ENCODE measurements at places on chromosomes 7 and 10.

DNA sequence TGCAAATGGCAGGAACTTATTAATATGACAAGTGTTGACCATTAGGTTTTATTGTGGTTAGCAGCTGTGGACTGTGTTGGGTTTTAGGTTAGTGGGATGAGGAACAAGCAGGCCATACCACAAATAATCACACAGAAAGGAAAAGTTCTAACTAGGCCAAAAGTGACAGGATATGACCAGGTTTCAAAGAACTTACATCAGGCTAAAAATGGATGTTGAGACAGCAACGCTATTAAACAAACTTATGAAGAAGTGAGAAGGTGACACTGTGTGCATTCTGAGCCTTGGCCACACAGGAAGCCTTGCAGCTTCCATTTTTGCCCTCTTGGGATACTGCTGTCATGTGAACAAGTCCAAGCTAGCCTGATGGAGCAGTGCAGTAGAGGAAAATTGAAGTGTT lies 568.8 kb downstream of the HTR7 start:
- no peak for DNase-seq

DNA sequence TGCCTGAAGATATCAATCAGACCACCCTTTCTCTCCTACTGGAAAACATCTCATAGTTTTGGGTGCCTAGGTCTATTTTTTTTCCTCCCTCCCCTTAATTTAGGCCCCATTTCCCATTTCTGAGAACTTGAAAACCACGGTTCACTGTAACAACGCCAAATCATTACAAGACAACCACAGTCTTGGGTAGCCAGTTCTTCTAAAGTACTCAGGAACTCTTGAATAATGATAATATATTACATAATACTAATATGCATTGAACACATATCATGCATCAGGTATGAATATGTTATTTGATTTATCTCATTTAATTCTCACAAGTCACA lies 185.1 kb upstream of the ADO start:
- no peak for DNase-seq

DNA sequence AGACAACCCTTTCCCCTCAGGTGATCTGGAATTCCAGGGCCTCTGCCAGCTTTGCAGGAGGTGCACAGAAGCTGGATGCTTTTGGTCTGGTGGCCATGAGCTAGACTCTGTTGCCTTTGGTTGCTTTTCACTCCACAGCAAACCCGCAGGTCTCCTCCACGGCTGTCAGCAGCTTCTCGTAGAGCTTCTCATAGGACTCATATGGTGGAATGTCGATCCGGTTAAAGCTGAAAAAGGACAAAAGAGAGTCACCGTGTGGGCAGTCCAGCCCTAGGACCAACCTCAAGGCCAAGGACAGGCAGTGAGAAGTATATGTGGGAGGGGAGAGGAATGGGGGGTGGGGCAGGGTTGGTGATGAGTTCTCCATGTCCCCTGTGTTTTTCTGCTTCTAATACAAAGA lies 113.5 kb downstream of the SMURF1 start:
- DNase-seq = no peak

GRCh38 chr10:30210296-30210695 lies 138.8 kb downstream of the MTPAP start:
- DNase-seq = no peak

DNA sequence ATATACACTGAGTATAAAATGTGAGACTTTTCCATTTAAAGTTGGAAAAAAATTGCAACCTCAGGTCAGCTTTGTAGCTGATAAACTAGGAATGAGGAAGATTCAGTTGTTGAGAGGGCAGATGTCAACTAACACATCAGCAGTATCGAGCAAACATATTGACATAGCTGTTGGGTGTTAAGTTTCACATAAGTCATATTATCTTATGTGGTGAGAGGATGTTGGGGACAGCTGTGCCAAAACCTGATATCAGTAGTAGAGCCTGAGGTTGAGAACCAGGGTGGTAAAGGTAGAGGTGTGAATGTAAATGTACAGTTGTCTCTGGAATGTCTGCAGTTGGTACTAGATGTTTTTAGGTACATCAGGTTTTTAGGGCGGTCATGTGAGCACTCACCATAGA lies 5.0 kb downstream of the ZRANB1 start:
- DNase-seq = no peak

DNA sequence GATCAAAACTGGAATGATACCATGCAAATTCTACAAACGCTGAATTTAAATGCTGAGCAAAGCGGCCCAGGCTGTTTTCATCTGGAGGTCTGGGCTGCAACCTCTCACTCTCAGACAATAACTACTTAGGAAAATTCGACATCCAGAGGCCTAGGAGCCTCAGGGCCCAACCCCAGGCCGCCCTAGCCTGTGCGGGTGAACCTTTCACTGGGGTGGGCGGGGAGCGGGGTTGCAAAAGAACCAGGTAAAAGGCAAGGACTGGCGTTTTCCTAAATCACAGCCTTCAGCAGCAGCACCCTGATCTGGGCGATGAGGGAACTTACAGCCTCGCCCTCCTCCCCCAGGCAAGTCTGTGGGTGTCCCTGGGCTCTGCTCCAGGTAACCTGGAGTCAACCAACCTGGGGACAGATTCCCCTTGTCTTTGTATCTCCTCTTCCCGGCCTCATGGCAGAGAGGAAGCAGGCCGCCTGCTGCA lies 33.4 kb downstream of the CALML5 start:
- DNase-seq = no peak

GRCh38 chr10:93077860-93078337 lies 4.2 kb downstream of the CYP26A1 start:
- DNase-seq = no peak

- DNase-seq = no peak
Observed at GRCh38 chr7:128247108-128247507, 6.0 kb downstream of the LEP start.

DNA sequence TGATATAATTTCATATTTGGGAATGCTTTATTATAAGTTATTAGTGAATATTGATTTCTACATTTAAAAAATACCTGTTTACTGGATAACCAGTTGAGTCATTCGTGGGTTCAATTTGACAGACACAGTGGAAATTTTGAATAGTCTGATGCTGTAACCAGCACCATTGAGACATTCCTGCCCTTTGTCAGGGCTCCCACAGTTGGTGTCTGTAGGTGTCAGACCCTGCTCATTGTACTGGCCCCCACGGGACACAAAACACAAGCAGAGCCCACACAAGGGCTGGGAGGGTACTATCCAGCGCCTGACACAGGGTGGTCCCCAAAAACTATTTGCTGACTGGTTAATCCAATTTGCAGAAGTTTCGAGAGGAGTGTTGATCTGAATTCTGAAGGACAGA lies 35.9 kb downstream of the EEPD1 start:
- DNase-seq = no peak

- DNase-seq = no peak
Observed at GRCh38 chr7:90383422-90383821, 19.8 kb upstream of the CLDN12 start.

DNA sequence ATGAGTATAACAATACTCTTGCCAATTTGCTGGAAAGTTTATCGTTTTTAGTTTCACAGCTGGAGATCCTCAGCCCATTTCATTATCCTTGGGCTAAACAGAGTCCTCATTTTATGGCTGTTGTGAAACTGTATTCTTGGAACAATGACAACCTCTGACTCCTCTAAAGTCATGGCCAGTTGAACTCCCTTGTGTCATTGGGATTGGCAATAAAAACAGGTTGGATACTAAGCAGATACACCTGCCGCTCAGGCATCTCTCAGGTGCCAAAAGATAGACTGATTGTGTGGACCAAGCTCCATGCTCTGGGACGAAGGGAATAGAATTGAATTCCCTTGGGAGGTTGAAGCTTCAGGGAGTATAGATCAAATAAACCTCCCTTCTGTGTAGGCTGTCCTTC lies 182.2 kb downstream of the WDR11 start:
- DNase-seq = no peak

GRCh38 chr10:48568131-48568530 lies 36.7 kb downstream of the ARHGAP22 start:
- DNase-seq = no peak

DNA sequence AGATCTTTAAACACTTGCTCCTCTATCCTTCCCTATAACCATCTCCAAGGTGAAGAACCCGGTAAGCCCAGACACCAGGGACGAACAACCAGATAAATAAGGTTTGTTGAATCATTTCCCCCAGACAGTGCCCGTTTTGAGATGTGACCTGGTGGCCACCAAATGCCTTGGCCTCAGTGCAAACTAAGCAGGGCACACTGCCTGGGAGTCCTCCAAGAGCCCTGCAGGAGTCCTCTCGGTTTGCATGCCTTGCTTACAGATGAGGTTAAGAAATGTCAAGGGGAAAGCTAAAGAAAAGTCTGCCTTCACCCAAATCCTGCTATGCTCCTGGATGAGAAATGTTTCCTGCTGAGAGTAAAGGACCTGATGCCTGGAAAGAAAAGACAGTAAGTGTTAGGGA lies 31.6 kb downstream of the SLIT1 start:
- DNase-seq = no peak

GRCh38 chr10:77926566-77927401 lies at the start of gene DLG5:
Gene DLG5 (minus strand): TSS chr10:77926755. CDS start chr10:77926520, 235 bp downstream.
- no peak for DNase-seq

GRCh38 chr10:109259293-109259692 lies 664.0 kb downstream of the XPNPEP1 start:
- DNase-seq = no peak

GRCh38 chr10:119608316-119609155 lies 11.8 kb upstream of the TIAL1 start:
- no peak for DNase-seq

DNA sequence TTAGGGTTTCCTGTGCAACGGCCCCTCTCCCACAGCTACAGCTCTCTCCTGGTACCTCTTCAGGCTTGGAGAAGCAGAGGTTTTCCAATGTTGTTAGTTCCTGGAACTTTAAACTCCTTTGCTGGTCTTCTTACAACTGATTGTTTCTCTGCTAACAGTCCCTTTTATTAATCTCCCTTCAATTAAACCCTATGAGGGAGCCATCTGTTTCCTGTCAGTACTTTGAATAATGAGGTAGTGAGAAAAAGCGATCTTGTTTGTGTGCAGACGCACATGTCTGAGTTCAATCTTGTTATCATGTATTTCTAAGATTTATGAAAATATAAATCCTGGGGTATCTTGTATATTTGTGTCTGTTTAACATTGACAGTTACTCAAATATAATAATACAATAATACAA lies 102.4 kb downstream of the MDFIC start:
- DNase-seq = no peak

GRCh38 chr7:37894671-37895070 lies 21.9 kb downstream of the SFRP4 start:
- no peak for DNase-seq

GRCh38 chr10:71694567-71694968 lies 25.0 kb downstream of the C10orf105 start:
- no peak for DNase-seq

- DNase-seq = no peak
Observed at GRCh38 chr10:129601737-129602136, 134.7 kb downstream of the MGMT start.

GRCh38 chr7:88268858-88269257 lies 37.8 kb downstream of the STEAP4 start:
- no peak for DNase-seq

DNA sequence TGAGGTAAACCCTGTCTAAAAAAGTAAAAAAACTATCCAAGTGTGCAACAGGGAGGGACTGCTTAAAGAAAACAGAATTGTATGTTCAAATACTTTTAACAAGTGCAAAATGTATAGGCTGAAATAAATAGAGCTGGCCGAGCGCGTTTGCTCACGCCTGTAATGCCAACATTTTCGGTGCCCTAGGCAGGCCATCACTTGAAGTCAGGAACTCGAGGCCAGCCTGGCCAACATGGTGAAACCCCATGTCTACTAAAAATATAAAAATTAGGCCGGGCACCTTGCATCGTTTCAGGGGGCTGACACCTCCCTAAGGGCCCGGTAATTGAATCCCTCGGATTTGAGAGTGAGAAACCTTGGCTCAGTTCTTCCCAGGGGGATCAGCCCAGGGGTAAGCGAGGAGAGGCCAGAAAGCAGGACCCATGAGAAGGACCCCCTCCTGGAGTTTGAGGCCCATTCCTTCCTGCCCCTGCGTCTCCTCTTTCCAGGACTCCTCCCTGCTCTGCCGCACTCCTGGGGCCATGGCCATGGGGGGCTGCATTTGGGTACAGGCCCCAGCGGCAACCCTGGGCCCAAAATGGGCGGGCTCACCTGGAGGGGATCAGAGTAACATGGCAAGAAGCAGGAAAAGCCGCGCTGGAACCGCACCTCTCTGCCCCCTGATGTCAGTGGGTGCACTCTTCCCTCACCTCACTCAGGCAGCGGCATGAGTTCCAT lies 75.5 kb upstream of the TMEM248 start:
- DNase-seq = no peak

- DNase-seq = no peak
Observed at GRCh38 chr7:152158801-152159587, 133.5 kb downstream of the GALNT11 start.

- DNase-seq = no peak
Observed at GRCh38 chr7:111492234-111492633, 70.1 kb downstream of the IMMP2L start.

- DNase-seq = no peak
Observed at GRCh38 chr7:32519763-32520162, 24.5 kb downstream of the AVL9 start.

DNA sequence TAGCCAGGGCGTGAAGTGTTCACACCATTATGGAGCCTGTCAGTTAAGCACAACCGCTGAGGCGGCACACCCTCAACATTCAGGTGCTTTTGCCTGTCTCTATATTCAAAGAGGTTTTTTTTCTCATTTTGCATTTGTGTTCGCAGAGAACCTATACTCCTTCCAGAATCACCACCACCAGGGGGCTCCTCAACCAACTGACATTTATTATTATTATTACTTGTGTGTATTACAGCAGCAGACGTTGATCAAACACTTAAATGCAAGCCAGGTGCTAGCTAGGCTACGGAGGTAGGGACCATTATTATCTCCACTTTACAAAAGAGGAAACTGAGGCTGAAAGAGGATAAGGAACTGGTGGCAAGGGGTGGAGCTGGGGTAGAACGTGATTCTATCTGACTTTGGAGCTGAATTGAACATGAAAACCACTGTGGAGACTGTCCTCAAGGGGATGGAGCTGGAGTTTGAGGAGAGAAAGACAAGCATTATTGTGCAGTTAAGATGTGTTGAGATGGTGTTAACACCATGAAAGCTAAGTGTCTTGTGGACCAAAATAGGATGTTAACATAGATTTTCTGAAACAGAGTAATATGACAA lies 133.8 kb upstream of the PLXNA4 start:
- no peak for DNase-seq

DNA sequence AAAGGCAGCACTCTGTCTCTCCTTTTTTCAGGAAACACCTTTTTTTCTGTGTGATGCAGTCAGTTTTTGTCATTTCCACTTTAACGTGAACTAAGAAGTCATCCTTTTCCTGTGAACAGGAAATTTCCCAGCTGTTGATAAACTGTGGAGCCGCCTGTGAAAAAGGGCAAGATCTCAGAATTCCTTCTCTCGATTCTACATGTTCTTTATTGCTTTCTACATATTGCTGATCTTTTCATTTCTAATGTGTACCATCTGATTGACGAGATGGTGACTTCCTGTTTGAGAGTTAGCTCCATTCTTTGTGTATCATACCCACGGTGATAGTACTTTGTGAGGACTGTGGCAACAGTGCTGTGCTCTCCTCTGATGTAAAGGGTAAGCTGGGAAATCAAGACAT lies 50.4 kb downstream of the ADD3 start:
- DNase-seq = no peak

Measured in iPS DF 19.7 (cell line).